ENCODE measurements at places on chromosomes 6 and 20. TPM values are rescaled to one million over a fixed set of nuclear protein-coding genes. Genes with fewer than 3 reads are reported as not detected.

DNA sequence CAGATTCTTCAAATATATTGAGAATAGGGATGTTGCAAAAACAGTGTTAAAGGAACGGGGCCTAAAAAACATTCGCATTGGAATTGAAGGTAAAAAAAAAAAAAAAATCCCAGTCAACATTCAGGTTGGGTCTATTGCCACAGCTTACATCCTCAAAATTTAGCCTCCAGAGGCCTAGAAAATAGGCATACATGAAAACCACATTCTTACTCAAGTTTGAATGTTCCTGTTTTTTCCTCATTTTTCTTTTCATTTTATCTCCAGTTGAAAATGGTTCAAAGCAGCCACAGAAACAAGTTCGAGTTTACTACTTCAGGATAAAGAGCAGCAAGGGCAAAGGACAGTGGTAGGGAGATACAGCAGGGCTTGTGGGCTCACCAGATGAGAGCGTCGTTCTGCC is 41.9 kb downstream of the KCTD20 start:
- H3K27me3 ChIP-seq = no peaks in the 10 kb centered on the region
- DNase-seq = no peak
- H3K4me1 ChIP-seq = no peaks in the 10 kb centered on the region
- H3K4me3 ChIP-seq = no peak overlapping the region
- H3K36me3 ChIP-seq = peaks cover 85% of the 10 kb centered on the region
- H3K27ac ChIP-seq = no peak overlapping the region

GRCh38 chr6:63862486-63863198 is 227.0 kb downstream of the PHF3 start:
- no peaks in the 10 kb centered on the region for H3K4me1 ChIP-seq
- no peak for DNase-seq
- H3K36me3 ChIP-seq = no peaks in the 10 kb centered on the region
- no peak overlapping the region for H3K27ac ChIP-seq

DNA sequence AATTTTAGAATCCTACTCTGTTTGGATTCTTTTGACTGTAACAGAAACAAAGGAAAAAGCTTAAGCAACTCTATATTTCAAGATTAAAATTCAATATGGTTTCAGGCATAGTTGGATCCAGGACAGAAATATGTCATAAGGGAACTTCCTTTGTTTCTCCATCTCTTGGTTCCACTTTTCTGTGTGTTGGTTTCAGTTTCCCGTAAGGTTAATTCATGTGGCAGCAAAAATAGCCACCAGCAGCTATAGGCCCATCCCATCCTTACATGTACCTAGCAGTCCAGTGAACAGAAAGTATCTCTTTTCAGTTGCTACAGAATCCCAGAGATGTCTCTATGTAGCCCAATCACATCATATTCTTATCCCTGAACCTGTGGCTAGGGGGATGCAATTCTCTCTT is 8.8 kb upstream of the FAM8A1 start:
- no peak overlapping the region for H3K4me3 ChIP-seq
- DNase-seq = no peak
- H3K27ac ChIP-seq = no peak overlapping the region
- H3K4me1 ChIP-seq = no peaks in the 10 kb centered on the region
- no peaks in the 10 kb centered on the region for H3K36me3 ChIP-seq

DNA sequence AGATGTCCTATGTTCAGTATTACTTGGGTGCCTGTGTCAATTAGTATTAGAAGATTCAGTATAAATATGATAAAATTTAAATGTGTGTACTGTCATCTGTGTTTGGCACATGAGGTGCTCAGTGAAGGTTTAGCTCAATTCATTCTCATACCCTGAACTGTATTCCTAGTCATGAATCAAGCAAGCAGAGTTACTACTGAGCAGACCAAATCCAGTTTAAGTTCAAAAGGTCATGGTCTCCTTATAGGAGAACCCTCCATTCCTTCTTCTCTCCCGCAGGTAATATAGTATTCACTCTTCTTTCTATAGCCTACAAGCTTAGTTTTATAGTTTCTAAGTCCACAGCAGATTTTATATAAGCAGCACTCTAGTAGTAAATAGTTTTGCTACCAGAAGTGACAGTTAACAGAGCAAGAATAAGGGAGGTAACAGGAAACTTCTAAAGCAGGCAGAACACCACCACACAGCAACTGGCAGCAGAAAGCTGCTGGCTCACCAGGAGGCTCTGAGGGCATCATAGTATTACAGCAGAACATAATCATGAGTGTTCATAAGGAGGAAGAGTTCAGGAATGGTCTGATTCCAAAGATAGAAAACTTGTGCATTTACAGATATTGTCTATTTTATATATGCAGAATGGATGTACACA is 133.2 kb downstream of the SLC16A10 start:
- DNase-seq = no peak
- no peak overlapping the region for H3K27ac ChIP-seq
- H3K27me3 ChIP-seq = no peaks in the 10 kb centered on the region
- H3K4me1 ChIP-seq = no peaks in the 10 kb centered on the region
- H3K4me3 ChIP-seq = no peak overlapping the region

DNA sequence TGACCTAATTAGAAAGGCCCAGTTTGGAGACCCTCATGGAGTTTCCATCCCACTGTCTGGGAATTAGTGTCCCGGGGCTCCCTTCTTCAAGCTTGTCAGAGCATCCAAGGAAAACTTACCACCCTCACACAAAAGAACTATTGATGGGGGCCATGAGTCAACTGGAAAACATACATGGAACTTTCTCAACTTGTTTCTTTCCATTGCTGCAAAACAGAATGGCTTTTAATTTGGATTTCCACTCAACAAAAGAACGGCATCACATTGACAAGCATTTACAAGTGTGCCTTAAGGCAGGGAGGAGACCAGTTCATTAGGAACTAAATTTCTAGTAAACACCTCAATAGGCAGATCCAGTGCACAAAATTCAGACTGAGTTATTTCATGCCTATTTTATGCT is 289.1 kb upstream of the PREP start:
- H3K27ac ChIP-seq = no peak overlapping the region
- no peaks in the 10 kb centered on the region for H3K27me3 ChIP-seq
- H3K4me1 ChIP-seq = no peaks in the 10 kb centered on the region
- H3K4me3 ChIP-seq = no peak overlapping the region

GRCh38 chr20:57835074-57835452 is 125.2 kb upstream of the PMEPA1 start:
- H3K36me3 ChIP-seq = no peaks in the 10 kb centered on the region
- H3K27me3 ChIP-seq = no peaks in the 10 kb centered on the region
- no peak overlapping the region for H3K4me3 ChIP-seq
- no peaks in the 10 kb centered on the region for H3K4me1 ChIP-seq

- no peaks in the 10 kb centered on the region for H3K4me1 ChIP-seq
- no peak for DNase-seq
- H3K4me3 ChIP-seq = no peak overlapping the region
- no peaks in the 10 kb centered on the region for H3K36me3 ChIP-seq
- no peak overlapping the region for H3K27ac ChIP-seq
- no peaks in the 10 kb centered on the region for H3K27me3 ChIP-seq
Observed at GRCh38 chr6:107447663-107448216, 11.6 kb downstream of the PDSS2 start.

DNA sequence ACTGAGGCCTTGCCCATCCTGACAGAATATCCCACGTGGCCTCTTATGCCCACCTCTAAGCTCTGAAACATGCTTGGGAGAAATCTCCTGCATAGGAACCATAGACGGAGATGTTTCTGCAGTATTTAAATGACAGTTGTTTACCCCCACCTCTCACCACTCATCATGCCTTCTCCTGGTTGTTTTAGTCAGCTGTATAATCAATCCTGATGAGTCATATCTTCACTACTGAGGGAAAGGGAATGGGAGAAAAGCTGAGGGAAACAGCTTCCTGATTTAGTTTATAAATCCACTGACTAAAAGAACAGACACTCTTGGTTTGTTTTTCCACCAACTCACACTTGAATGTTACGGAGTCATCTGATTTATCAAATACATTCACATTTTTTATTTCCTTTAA is 113.2 kb upstream of the TENT5A start:
- H3K36me3 ChIP-seq = no peaks in the 10 kb centered on the region
- no peaks in the 10 kb centered on the region for H3K27me3 ChIP-seq
- no peak overlapping the region for H3K27ac ChIP-seq

DNA sequence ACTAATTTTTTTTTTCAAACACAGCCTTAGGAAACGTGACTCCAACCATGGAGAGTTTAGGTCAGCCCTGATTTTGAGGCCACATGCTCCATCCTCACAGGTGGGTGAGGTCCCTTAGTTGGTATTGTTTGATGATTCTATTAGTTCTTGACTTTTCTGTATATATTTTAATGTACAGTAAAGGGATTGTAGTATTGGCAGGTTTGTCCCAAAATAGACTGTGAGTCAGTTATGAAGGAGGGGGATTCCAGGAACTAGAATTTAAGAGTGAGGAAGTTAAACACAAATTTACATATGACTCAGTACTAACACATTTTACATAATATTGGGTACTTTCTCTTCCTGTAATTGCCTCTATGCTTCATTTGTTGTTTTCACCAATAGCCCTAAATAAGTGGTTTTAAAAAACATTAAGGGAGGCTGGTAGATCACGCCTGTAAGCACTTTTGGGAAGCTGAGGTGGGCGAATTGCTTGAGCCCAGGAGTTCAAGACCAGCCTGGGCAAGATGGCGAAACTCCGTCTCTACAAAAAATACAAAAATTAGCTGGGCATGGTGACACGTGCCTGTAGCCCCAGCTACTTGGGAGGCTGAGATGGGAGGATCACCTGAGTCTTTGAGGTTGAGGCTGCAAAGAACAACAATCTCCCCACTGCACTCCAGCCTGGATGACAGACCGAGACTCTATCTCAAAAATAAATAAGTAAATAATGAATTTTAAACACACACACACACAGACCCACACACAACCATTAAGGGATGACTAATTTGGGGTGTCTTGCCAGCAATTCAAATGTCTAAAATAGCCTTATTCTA is 81.8 kb downstream of the SGK1 start:
- no peaks in the 10 kb centered on the region for H3K4me1 ChIP-seq
- no peak overlapping the region for H3K27ac ChIP-seq
- H3K36me3 ChIP-seq = no peaks in the 10 kb centered on the region
- no peak for DNase-seq
- H3K27me3 ChIP-seq = no peaks in the 10 kb centered on the region

- H3K36me3 ChIP-seq = no peaks in the 10 kb centered on the region
- DNase-seq = no peak
- no peak overlapping the region for H3K27ac ChIP-seq
- no peaks in the 10 kb centered on the region for H3K27me3 ChIP-seq
- H3K4me3 ChIP-seq = no peak overlapping the region
Observed at GRCh38 chr20:59055302-59055701, 12.7 kb upstream of the PRELID3B start.

The RNF182 gene
- total RNA-seq = not detected

The COL9A3 gene
- total RNA-seq = 3.3 TPM

The GRIK2 gene
- 8.6 TPM for total RNA-seq

The TUBB1 gene
- total RNA-seq = not detected

The MCM9 gene
- total RNA-seq = 25.7 TPM

The BPIFB1 gene
- not detected for total RNA-seq
